EH (cell line): ENCODE measurements at places on chromosomes 16 and 17.
A peak's percentile ranks its signal among the peaks of the same experiment; 100 is the strongest.

GRCh38 chr16:66515596-66516508 lies 34.1 kb downstream of the TK2 start:
- DNase-seq: peak; percentile 87

GRCh38 chr16:4116325-4117249 lies at the start of gene ADCY9:
Gene ADCY9 (minus strand): TSS chr16:4116442. CDS start chr16:4115442, 1,000 bp downstream.
- peak; percentile 74 for DNase-seq

DNA sequence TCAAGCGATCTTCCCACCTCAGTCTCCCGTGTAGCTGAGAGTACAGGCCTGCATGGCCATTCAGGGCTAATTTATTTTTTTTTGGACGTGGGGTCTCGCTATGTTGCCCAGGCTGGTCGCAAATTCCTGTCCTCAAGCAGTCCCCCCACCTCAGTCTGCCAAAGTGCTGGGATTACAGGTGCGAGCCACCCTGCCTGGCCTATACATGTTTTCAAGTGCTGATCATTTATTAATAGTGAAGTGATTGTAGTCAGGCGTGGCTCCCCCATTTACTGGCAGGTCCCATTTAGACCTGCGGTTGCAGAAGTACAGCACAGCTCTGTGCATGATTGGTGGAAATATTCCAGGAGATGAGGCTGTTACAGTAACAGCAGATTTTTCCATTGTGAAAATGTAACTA lies 8.4 kb downstream of the FOXK2 start:
- DNase-seq: peak; percentile 14

- DNase-seq: no peak
Measured at GRCh38 chr17:45240905-45241327, 19.2 kb downstream of the FMNL1 start.

DNA sequence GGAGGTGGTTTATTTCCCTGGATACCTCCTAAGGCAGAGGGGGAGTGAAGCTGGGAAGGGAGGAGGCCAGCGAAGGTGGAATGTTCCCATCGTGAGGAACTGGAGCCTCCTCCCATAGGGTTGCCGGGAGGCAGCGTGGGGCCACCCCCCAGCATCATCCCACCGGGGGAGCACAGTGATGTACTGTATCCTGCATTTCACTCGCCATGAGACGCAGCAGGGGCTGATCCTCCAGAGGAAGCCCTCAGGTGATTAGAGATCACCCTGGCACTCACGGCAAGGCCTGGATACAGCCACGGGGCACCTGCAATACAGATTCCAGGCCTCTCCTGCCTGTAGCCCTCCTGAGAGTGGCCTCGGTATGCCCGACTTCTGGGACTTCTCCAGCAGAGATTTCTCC lies 25.5 kb upstream of the BEAN1 start:
- no peak for DNase-seq

DNA sequence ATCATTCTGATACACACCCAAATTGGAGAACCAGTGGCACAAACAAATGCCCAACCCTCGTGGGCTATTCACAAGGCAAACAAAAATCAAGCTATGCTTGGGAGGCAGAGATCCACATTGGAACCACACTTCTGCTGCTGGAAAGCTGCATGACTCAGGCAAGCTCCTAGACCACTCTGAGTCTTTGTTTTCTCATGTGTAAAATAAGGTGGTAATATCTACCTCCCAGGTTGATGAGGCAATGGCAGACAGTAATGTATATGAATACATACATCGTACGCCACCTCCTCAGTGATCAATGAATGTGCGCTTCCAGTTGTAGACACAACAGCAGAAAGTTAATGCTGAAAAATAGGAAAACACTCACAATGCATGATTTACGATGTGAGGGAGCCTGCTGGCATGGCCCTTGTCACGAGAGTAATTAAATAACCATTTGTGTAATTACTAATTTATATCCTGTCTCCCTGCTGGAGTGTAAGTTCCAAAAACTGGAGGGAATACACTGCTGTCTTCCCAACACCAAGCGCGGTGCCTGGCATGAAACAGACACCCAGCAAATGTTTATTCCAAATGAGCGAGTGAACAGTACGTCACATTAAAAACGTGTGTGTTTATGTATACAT lies 69.9 kb upstream of the HSBP1 start:
- DNase-seq: no peak

DNA sequence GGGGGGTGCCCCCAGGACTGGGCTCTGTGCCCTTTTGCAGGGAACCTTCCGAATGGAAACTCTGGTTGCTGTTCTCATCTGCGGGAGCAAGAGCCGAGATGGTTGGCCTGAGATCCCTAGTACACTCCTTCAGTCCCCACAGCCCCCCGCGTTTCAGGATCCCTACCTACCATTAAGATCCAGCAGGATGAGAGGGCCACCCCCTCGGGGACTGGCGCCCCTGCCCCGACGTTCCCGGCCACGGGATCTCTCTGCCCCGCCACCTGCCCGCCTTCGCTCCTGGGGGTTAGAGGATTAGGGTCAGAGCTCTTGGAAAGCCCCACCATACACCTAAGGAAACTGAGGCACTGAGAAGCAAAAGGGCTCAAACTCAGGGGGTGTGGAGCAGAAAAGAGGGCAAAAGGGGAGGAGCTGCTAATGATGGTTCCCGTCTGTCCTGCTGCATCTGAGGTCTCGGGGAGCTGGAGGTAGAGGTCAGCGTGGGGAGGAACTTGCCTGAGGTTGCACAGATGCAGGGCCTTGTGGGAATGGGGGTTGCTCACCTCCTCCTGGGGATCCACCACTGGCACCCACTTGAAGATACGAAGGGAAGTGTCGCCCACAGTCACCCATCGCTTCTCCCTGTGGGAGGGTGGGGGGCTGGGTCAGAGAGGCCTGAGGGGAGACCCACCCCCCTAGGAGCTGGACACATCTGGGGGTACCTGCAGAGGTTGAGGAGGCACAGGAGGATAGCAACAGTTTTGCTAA lies 1.0 kb downstream of the BCL7C start:
- no peak for DNase-seq

DNA sequence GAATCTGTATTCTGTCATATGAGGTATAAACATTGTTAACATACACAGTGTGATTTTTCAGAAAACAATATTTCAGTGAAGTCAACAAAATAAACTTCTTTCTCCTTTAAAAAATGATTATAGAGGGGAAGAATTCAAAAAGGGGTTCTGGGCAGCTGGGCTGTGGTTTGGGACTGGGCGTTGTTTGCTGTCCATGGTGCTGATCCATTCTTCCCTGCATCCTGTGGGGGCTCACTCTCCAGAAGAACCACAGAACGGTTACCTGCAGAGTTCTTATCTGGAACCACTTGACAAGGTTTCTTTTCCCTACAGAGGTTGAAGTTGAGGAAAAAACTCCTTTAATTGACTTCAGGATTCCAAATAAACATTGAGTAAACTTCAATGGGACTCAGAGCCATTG lies 1091.0 kb downstream of the CDH8 start:
- DNase-seq: no peak
